ENCODE measurements at places on chromosomes 5 and 9.

DNA sequence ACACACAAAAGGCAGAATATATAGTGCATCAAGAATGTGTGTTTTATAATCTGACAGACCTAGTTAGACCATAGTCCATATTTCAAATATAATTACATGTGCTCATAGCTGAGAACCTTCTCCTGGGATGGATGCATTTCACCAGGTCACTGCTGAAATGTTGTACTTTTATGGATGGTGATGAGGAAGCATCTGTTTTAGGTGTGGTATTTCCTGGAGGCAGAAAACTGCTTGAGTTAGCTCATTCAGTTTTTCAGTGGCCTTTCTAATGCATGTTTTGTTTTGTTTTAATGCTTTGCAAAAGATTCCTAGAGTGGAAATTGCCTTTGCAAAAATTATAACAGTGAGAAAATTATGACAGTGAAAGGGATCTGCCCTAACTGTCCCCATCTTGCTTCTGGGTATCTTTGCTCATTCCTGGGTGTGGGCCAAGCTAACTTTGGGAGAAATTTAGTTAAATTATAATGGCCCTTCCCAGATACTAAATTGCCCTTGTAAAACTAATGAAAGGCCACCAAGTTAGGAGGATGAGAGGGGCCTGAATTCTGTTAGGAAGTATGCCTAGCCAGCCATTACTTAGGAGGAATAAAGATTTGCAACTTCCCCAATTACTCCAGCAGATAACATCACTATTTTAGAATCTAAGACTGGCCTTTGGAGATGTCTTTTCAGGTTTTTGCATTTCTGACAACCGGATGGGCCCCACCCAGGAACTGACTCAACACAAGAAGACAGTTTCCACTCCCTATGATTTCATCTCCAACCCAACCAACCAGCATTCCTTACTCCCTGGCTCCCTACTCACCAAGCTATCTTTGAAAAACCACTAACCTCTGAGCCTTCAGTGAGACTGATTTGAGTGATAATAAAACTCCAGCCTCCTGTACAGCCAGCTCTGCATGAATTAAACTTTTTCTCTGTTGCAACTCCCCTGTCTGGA is 7.0 kb upstream of the IL12B start:
- no peak for DNase-seq

- no peak for DNase-seq
Observed at GRCh38 chr5:54135042-54135441, 175.3 kb downstream of the ARL15 start.

- no peak for DNase-seq
Observed at GRCh38 chr9:116643691-116644090, 43.4 kb upstream of the TRIM32 start.

- no peak for DNase-seq
Observed at GRCh38 chr9:97880336-97880735, 27.3 kb downstream of the FOXE1 start.

GRCh38 chr5:151682751-151683331 is 3.9 kb downstream of the SPARC start:
- DNase-seq = no peak

DNA sequence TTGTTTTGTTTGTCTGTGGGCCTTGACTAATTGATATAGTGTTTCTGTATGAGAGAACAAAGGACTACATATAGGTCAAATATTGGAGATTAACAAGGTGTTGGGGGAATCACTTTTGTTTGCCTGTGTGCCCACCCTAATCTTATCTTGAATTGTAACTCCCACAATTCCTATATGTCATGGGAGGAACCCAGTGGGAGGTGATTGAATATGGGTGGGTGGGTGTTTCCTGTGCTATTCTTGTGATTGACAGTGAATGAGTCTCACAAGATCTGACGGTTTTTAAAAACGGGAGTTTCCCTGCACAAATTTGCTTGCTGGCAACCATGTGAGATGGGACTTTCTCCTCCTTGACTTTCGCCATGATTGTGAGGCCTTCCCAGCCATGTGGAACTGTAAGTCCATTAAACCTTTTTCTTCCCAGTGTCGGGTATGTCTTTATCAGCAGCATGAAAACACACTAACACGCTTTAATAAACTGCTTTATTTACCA is 64.9 kb upstream of the HSPB3 start:
- no peak for DNase-seq
